Daoy (cell line): ENCODE measurements at places on chromosomes 7 and 10. TPM values are rescaled to one million over a fixed set of nuclear protein-coding genes. Genes with fewer than 3 reads are reported as not detected.

ADCYAP1R1 gene
- total RNA-seq, result 0.17 and 0.24 TPM in 2 replicates

GSAP gene
- 0.57 and 5.8 TPM in 2 replicates for total RNA-seq

- DNase-seq, result no peak
These were observed 8.0 kb downstream of the ELFN1 start for GRCh38 chr7:1678081-1678543.

- DNase-seq, result peak; percentile 53
These were observed 707 bp upstream of the C1GALT1 start for GRCh38 chr7:7181519-7182155.

DNA sequence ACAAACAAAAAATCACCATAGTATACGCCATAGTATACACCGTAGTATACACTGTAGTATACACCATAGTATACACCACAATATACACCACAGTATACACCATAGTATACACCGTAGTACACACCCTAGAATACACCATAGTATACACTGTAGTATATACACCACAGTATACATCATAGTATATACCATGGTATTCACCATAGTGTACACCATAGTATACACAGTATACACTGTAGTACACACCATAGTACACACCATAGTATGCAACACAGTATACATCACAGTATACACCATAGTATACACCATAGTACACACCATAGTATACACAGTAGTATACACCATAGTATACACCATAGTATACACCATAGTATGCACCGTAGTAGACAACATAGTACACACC lies 157.6 kb upstream of the ADARB2 start:
- DNase-seq, result no peak
